ENCODE measurements at places on chromosomes 1 and 21.

DNA sequence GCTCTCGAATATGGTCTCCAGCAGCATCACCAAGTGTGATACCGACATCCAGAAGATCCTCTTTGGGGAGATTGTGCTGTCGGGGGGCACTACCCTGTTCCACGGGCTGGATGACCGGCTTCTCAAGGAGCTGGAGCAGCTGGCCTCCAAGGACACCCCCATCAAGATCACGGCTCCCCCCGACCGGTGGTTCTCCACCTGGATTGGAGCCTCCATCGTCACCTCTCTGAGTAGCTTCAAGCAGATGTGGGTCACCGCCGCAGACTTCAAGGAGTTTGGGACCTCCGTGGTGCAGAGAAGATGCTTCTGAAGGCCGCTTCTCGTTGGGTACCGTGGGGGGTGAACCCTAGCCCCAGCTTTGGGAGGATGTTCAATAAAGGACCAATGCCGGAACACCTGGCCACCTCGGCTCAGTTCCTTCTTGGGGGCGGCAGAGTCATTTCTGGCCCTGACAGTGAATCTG, 1.3 kb downstream of the ACTRT2 start:
- DNase-seq = no peak

DNA sequence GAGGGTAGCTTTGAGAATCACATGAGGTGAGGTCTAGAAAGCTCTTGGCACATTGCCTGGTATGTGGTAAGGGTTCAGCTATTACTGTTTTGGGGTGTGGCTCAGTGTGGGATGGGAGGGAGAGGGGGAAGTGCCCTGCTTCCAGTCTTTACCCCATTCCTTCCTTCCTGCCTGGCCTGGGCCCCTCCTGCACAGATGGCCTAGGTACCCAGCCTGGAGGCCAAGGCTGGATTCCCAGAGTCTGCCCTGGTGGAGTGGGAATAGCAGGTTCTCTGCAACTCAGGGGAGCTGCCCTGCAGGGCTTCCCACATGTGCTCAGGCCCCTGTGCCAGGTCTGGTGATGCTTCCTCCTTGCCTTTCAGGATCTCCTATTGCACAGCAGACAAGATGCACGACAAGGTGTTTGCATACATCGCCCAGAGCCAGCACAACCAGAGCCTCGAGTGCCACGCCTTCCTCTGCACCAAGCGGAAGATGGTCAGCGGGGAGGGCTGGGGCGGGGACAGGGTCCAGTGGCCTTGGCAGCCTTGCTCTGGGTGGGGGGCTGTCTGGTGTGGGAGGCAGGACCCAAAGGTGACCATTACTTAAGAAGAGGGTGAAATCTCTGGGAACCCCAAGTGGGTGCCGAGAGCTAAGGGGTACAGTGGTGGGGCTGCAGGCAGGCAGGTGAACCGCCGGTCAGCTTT, 13.5 kb downstream of the LDLRAP1 start:
- DNase-seq = no peak

DNA sequence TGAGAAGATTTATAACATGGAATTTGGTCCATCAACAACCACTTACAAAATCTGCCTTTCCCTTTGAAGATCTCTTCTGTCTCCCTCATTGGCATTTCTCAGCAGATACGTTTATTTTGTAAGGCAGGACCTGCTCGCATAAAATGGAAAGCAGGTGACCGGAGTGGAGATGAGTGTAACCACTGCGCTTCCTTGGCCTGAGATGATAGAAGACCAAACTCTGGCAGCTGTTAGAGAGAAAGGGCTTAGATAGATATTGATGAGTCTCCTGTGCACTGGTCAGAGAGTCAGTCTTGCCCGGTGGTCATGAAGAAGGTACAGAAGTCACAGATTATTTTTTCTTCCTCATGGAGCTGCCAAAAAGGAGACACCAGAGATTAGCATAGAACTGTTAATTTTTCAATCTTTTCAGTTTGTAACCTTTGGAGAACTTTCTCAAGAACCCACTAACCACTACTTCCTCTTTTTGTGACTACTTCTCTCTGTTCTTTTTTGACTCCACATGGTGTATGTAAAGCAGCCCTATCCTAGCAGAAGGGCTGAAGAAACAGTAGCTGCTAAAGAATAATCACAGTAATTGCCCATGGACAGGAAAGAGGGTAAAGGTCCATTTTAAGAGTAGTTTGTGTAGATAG, 47.6 kb downstream of the FCRL3 start:
- DNase-seq = no peak

DNA sequence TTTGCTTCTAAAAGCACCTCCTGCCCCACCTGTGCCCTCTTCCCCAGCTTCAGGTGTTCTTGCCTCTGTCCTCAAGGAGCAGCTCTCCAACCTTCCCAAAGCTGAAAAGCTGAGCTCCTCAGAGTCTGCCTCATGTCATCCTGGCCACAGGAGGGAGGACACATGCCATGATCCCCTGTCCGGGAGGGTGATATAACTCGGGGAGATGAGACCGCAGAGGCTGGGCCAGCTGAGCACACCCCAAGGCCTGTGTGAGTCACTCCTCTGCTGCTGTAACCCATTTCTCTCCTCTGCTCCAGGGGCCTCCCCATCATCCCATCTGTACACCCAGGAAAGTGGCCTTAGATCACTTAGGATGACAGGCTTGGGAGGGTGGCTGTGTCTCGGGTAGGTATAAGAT, 49.8 kb downstream of the EPHB2 start:
- no peak for DNase-seq

DNA sequence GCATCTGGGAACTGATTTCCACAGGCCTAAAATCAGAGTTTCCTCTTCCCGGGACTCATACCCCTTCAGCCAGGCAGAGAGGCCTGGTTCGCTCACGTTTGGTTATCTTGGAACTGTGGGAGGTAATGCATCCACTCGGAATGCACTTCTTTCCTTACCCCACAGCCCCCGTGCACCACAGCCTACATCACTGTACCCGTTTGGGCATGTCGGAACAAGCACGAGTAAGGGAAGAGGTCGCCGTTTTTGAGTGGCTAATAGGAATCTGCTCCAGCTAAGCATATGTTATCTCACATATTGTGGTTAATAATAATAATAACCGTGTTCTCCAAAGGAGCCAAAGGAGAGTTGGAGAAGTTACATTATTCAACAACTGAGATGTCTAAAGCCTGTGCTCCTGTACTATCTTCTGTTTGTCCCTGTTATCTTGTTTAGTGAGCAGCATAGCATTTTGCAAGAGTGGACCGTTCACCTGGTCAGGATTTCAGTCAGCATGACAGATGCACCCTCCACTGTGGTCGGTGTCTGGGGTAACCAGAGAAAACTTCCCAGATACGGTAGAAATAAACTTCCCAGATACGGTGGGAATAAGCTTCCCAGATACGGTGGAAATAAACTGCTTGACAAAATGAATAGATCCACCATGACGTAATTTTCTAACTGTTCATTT, 198.6 kb downstream of the SDCCAG8 start:
- DNase-seq = no peak

DNA sequence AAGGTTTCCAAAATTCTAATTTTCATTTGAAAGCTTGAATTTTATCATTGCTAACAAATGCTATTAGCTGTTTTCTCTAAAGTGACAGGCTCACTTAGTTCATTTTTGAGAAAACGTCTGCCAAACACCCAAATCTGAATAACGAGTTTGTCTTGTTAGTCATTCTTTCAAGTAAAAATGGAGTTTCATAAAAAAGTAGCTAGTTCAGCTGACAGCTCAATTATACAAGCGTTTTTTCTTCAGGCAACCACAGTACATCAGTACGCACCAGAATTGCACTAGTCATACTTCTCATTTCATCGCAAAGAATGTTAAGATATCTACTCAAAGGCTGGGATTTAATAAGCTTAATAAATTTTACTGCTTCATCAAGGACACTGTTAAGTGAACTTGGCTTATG, 72.3 kb upstream of the SLFNL1 start:
- DNase-seq = no peak

GRCh38 chr1:172143384-172144055, 277.0 kb upstream of the C1orf105 start:
- no peak for DNase-seq

GRCh38 chr1:51472359-51472758, 46.7 kb downstream of the EPS15 start:
- DNase-seq = no peak

GRCh38 chr1:92136341-92136740, 56.2 kb downstream of the BTBD8 start:
- DNase-seq = no peak
